ENCODE measurements at places on chromosomes 13 and 19.

DNA sequence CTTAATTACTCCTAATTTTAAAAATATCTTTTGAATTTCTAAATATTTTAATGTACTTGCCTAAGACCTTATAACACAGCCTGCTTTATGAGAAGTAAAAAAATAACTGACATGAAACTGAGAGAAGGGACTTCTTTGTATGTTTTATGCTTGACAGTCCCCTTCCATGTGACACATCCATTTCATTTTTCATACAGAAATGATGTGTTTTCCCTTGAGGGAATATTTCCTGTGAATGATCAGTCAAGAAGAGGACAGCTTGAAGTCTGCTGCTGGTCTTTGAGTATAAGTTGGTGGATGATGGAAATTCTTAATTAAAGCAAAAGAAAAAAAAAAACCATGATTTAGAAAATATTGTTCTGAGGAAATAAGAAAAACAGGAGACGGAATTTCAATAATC lies 230.4 kb upstream of the KLHL1 start:
- DNase-seq = no peak

GRCh38 chr19:1089891-1090290 lies 5.3 kb downstream of the POLR2E start:
- no peak for DNase-seq

- DNase-seq = peak; percentile 31
These were observed 8.6 kb upstream of the CDC16 start for GRCh38 chr13:114226088-114226487.

DNA sequence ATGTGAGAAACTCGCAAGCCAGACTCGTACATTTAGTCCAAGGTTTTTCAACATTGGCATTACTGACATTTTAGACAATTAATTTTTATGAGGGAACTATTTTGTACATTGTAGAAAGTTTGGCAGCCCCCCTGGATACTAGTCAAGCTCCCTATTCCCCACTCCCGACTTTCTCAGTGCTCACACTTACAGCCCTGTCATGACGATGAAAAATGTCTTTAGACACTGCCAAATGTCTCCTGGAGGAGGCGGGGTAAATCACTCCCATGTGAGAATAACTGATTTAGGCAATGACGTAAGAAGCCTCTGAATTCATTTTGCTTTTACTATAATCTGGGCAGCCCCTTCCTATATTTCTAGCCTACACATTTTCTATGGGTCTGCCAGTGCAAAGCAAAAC lies 535.8 kb upstream of the KLHL1 start:
- DNase-seq = no peak

DNA sequence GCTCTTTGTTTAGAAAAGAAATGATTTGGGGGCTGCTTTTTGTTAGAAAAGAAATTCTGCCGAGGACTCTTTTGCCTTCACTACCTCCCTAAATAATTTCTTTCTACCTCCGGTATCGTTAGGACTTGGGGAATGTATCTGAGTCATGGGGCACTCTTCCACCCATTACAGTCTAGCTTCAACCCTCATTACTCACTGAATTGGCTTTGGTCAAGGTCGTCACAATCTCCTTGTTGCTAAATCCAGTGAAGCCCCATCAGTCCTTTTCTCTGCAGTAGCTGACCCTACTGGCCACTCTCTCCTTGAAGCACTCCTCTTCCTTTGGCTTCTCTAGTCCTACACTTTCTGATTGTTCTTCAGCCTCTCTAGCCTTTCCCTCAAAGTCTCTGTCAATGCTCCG lies 34.0 kb downstream of the WDR87 start:
- DNase-seq = no peak

DNA sequence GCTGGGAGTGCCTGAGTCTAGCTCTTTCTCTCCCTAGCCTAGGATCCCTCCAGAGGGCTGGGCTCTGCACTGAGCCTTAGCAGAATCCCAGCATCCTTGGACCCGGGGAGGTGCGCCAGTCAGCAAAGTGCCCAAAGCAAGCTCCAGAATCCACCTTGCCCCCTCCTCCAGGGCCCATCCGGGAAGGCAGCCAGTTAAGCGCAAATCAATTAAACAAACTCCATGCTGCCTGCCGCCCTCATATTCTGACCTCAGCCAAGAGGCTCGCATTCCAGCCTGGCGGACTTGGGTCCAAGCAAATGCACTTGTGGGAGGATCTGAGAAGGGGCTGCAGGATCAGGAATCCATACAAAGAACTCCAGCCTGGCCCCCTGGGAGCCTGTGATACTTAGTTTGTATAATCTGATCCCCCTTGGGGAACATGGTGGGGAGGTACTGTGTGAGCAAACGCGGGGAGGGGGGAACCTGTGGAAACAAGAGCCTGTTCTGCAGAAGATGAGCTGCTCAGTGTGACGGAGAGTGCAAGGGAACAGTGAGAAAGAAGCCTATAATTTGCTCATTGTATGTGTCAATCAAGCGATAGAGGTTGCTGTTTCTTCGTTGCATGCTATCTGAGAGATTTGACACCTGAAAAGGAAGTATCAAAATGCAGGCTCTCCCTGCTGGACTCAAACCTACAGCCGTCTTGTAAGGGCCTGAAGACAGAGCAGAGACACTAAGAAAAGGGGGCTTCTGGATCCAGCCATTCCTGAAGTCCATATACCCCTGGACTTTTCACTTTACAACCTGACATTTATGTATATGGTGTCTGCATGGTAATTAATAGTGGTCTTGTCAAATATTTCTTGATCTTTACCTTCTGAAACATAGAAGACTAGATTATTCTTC lies 29.4 kb downstream of the ZNRF4 start:
- no peak for DNase-seq

Measured in fibroblast of gingiva (primary cell).